ENCODE measurements at places on chromosomes 3 and 15.

GRCh38 chr15:39502611-39503195 lies 78.2 kb upstream of the THBS1 start:
- no peak for DNase-seq

DNA sequence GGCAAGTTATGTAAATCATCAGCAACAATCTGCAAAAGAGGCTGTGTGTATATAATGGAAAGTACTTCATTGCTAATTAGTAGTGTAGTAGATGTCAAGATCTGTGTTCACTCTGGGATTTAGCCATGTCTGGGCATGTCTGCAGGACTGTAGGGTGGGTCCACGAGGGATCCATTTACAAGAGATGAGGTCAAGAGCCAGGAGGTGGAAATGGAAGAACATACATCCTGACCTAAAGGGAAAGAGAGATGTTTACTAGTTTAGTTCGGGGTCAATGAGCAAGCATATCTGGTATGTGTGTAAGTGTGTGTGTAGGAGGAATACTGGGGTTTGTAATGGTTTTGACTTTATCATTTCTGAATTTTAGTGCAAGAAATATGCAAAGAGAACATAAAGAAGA lies 171.5 kb upstream of the NANOGP8 start:
- DNase-seq, result no peak

DNA sequence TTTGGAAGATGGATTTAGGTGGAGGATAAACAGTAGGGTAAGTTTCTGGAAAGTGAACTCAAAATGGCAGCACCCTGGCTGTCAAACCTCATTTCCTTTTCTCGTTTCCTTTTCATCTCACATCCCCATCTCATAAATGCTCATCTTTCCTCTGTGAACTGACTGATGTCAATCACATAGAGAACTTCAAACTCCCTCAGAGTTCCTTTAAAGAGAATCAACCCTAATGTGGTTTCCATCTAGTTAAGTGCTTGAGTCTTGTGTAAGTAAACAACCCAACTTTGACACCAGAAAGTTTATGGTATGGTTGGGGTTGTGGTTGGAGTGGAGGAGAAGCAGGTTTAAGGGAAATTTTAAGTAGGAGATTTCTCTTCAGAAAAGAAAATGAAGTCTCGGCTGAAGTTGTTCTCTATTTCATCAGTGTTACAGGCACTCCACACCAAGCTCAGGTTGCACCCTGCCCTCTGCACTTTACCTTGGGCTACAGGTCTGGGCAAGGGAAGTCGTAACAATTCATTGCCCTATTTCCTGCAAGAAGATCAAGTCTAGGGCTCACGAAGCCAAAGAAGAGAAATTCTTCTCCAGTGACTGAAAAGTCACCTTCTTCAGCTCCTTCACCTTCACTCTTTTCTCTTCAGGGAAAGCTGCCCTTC lies 34.4 kb upstream of the TNIK start:
- no peak for DNase-seq

GRCh38 chr3:174398761-174399160 lies 460.4 kb upstream of the NAALADL2 start:
- no peak for DNase-seq

DNA sequence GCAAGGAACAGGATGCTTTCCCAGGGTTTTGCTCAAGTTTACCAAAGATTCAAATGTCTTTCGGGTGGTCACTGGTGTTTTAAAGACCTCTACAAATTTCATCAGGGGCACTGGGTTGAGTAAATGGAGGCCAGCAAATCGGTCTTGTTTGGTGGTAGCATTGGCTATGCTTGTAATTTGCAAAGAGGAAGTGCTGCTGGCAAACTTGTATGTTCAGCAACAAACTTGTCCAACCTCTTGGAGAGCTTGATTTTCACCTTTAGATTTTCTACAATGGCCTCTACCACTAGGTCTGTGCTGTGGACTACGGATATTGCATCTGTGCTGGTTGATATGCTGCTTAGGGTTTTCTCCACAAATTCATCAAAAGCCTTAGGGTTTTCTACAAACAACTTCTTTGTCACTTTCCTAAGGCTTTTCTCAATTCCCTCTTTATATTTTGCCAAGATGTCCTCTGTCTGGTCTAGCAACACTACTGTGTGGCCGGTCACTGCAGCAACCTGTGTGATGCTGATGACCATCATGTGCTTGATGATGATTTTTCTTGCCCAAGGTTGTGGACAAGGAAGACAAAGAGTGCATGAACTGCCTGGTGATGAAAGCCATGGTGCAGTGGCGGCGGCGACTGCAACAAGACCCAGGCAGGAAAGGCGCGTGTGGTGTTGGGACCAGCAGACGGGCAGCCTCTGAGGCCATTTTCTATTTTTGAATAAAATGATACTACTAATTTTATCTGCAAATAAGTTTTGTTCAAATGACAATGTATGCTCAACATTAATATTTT lies 50.8 kb downstream of the RFX7 start:
- no peak for DNase-seq

DNA sequence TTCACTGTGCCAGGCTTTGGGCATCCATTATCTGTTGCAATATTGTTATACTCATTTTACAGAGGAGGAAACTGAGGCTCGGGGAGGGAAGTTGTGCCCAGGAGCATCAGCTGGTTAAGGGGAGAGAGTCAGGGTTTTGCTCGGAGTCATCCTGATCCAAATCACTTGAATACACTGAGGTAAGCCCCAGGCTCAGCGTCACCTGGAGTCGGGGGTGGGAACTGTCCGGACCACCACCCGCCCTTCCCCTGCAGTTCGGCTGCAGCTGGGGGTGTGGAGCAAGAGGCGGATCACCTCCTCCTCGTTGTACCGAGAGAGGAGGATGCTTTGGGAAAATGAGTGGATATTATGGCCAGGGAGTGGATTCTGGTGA lies 646 bp downstream of the HRH1 start:
- DNase-seq, result no peak

- no peak for DNase-seq
These were observed 89.9 kb upstream of the MEF2A start for GRCh38 chr15:99475754-99476412.

DNA sequence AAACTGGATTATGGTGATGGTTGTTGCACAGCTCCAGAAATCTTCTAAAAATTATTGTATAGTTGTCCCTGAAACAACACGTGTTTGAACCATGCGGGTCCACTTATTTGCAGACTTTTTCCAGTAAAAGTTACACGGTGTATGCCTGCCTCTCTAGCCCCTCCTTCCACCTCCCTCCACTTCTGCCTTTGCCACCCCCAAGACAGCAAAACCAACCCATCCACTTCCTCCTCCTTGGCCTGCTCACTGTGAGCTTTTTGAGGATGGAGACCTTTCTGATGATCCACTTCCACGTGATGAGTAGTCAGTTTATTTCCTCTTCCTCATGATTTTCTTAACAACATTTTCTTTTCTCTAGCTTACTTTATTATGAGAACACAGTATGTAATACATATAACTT lies 5.4 kb downstream of the CYFIP1 start:
- no peak for DNase-seq

Data from NCI-H1436 treated with DMSO at 0.1 percent for 48 hours (cell line).